Ovary (tissue), 10 donors: ENCODE measurements at places on chromosomes 1 and 21.
A peak's percentile ranks its signal among the peaks of the same experiment; 100 is the strongest.

GRCh38 chr1:48019714-48020315 lies 22.6 kb upstream of the TRABD2B start:
- no peak for DNase-seq

- DNase-seq, result no peak
Measured at GRCh38 chr1:100306735-100307313, 40.8 kb downstream of the RTCA start.

DNA sequence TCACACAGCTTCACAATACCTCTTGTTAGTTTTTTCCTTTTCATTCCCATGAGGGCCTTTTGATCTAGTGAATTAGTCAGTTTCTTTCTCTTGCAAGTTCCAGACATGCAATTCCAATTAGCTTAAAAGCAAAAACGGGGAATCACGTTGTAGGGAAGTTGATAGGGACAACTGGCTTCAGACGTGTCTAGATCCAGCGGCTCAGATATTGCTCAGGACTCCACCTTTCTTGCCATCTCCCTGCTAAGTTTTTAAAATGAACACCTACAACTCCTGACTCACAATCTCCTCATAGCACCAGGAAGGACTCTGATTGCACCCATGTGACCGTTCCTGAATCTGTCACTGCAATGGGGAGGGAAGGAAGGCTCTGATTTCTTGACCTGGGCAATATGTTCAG lies 63.8 kb upstream of the ARHGAP29 start:
- DNase-seq, result no peak

GRCh38 chr1:178867670-178868069 lies 3.2 kb downstream of the ANGPTL1 start:
- no peak for DNase-seq

DNA sequence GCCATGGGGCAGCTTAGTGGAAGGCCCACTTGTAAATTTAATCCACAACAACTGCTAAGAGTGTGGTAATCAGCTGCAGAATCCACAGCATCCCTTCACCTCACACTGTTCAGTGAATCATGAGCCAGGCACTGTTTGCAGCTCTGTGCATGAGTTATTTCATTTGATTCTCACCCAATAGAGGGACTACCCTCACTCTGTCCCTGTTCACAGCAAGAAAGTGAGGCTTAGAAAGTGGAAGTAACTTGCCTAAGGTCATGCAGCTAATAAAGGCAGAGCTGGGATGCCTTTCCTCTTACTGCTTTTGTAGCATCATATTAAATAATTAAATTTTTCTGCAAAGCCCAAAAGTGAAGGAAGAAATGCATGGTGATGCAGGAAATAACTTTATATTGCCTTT lies 346.5 kb upstream of the PLD5 start:
- no peak for DNase-seq

DNA sequence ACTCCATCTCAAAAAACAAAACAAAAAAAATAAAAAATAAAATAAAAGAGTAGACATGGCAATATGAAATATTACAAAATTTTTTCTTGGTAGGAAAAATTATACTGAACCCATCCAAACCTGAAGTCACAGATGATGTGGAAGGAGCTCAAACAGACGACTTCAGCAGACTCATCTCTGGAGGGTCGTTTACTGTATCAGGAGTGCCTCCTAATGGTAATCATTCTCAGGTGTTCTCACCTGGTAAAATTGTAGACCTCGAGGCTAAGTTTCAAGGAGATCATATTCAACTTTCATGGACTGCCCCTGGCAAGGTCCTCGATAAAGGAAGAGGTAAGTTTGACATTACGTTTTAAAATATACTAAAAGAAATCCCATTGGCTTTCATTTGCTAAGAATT lies 54.3 kb upstream of the SH3GLB1 start:
- no peak for DNase-seq

GRCh38 chr1:227883073-227883520 lies 64.6 kb downstream of the WNT9A start:
- DNase-seq, result peak; percentile 26

DNA sequence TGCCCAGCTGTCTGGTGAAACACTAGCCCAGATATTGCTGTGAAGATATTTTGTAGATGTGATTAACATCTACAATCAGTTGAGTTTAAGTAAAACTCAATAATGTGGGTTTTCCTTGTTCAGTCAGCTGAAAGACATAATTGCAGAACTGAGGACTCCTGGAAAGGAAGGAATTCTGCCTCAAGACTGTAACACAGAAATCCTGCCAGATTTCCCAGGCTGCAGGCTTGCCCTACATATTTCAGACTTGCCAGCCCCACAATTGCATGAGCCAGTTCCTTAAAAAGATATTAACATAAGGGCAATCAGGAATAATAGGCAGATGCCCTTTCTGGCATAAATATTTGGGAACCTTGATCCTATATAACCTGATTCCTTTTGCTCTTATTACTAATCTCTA lies 14.2 kb upstream of the NIBAN1 start:
- DNase-seq, result no peak

GRCh38 chr1:6743189-6744101 lies 41.8 kb upstream of the CAMTA1 start:
- peak; percentile 51 for DNase-seq

- DNase-seq, result no peak
Measured at GRCh38 chr1:5739561-5740078, 252.6 kb downstream of the NPHP4 start.

DNA sequence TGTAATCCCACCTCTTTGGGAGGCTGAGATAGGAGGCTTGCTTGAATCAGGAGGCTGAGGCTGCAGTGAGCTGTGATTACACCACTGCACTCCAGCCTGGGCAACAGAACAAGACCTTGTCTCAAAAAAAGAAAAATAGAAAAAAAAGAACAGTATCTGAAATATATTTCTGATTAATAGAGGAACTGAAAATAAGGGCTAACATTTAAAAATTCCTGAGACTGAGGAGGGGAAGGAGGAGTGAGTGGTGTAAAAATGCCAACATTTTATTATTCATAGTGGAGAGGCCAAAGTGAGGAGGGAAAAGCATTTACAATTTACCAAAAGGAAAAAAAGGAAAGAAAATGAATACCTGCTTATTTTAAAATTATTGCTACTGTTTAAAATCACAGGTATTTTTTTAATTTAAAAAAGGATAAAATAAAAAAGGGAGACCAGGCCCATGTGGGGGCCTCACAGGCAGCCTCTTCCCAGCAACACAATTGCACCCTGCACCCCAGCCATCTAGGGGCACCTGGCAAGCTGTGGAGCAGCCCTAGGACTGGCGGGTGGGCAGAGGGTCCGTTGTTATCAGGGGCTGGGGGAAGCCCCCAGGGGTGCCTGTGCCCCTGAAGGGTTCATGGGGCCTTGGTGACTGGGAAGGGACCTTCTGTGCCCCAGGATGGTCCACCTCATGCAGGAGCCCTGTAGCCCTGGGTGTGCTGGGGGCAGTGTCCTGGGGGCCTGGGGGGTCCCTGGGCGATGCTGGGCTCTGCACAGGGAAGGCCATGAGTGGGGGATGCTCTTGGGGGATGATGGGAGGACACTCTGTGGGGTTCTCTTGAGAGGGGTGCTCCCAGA lies 34.8 kb upstream of the ADARB1 start:
- no peak for DNase-seq

DNA sequence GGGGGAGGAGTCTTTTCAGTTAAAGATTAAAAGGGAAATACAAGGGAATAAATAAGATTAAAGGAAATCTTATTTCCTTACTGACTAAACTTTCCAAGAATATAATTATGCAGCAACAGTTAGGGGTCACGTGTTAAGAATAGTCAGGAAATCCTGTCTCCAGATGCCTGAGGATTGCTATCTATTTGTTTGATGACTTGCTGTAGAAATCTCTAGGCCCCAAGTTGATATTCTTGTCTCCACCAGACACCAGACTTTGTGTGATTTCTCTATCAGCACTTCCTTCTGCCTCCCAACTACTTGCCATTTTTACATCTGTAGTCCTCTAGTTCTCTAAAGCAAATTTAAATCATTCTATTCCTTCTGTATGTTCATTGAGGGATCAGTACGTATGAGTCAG lies 77.5 kb downstream of the RPAP2 start:
- DNase-seq, result no peak

DNA sequence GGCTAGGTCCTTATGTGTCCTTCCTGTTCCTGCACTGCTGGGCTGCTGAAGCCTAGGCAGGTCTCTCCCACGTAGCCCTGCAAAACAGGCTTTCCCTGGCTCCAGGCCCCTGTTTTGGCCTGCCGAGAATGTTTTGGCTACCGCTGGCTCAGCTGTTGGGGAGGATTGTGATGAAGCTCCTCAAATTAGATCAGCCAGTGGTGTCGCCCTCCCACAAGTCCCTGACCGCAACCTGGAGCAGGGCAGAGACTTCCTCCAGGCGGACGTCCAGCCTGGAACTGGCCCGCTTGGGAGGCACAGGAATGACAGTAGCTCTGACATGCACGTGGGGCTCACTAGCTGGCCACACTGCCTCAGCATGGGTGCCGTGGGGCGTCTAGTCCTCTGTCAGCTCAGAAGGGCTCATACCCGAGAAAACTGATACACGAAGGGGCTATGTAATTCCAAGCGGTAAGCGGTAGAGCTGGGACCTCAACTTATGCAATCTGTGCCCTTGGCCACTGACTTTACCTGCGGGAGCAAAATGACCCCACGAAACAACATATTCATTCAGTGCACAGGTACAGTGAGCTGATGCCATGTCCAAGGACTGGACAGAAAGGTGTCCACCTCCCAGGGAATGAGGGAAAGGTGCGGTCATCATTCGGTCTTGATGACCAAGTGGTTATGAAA lies 26.6 kb downstream of the DHRS3 start:
- peak; percentile 91 for DNase-seq

DNA sequence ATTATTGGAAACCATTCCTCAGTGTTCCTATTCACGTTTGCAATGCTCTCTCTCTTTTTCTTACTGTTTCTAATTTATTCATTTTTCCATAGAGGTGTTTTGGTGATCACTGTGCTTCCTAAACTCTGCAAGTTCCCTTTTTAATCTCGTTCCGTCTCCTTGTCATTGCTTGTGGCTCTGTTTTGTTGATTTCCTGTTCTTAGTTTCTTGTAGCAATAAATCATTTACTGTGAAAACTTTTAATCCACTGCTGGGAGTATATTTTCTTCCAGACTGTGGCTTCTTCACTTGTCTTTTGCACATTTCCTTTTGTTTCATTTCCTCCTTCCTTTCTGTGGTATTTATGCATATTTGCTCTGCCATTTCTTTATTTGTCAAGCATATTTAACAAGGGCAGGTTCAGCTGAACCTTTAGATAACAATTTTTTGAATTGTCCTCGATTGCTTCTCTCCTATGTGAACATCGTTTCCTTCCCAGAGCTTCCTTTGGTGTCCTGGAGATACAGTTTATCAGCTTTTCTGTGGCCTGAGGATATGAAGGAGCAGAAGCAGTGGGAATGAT lies 3.6 kb downstream of the B3GALT5 start:
- no peak for DNase-seq

DNA sequence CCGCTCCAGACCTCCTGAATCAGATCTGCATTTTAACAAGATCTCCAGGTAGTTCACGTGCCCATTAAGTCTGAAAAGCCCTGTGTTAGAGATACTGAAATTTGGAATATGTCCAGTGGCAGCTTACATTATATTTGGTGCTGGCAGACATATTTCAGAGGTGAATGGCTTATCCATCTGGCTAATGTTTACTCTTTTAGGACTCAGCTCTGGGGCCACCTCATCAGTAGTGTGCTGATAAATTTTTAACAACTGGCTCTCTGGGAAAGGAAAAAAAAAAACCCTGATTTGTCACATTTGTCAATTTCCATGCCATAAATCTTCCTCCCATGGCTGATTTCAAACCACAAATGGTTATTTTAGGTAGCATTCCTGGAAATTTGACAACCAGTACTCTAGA lies 25.3 kb upstream of the SYT6 start:
- no peak for DNase-seq

DNA sequence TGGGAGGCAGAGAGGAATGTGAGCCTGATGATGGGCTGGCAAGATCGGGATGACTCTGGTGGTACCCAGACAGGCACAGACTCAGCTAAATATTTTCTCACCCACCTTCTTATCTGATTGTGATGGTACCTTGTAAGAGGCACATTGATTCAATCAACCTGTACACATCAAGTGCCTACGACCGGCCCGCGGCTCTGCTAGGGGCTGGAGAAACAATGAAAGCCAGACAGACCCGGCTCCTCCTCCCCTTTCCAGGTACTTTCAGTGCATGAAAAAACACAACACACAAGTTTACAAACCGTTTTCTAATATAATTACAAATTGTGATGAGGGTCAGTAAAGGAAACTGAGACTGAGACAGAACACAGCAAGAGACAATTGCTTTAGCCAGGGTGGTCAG lies 115.0 kb downstream of the LACTBL1 start:
- DNase-seq, result no peak

DNA sequence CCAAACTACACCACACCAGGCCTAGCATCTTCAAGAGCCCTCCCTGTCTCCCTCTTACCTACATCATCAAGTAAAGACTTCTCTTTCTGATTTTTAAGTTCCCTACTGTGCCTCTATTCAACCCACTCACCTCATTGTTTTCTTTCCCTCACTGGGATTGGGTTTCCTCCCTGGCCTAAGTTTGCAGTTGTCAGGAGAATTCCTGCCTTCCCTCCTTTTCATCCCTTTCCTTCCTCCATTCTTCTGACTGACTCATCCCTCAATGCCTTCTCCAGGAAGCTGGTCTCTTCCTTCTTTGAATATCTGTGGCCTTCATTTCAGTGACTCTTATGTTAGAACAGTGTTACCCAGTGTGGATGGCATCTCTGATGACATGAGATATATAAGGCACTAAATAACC lies 139.9 kb upstream of the KIAA0040 start:
- no peak for DNase-seq

GRCh38 chr1:20381045-20381641 lies 90.5 kb downstream of the VWA5B1 start:
- no peak for DNase-seq

DNA sequence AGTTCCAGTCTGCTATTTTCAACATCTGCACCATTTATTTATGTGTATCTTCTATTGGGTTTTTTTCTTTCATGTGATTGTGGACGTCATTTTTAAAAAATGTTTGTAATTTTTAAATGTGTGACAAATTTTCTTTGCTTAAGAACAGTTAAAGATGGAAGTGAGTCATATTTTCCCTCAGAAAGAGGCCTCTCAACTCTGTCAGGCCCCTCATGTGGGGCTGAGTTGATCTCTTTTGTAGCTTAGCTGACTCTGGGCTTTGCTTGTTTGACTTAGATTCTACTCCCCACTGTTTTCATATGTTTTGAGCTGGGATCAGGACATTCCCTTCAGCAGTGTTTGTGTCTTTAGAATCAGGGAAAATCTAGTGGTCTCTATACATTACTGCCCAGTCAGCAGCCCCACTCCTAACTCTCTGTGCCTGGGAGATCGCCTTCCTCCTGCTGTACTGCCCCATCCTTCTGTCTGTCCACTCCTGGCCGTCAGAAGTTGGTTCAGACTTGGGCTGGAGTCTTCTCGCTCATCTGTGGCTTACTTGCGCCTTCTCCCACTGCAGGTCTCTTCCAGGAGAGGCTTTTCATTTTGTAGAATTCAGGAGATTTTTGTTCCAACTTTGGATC lies 137.4 kb downstream of the DYRK1A start:
- no peak for DNase-seq

DNA sequence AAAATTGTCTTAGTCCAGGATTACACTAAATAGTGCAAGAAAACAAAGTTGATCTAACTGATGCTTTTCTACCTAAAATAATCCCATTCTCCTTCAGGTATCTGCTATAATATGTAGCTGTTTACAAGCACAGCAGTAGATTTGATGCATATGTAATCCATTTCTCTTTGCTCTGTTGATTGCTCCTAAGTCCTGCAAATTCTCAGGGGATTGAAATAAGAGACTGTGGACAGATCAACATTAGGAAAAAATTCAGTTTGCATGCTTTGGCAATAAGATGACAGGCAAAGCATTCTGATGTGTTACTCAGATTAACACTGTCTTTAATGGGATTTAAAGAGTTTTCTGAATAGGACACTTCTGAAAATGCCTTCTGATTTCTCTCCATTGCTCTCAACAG lies 34.7 kb downstream of the RNF11 start:
- DNase-seq, result no peak
